ENCODE measurements at places on chromosomes 13 and 19. TPM values are rescaled to one million over a fixed set of nuclear protein-coding genes. Genes with fewer than 3 reads are reported as not detected.

VSTM2B gene
- not detected for total RNA-seq

PEG3 gene
- total RNA-seq: 11.8 TPM

STARD13 gene
- 14.1 TPM for total RNA-seq

FAM216B gene
- not detected for total RNA-seq

DNA sequence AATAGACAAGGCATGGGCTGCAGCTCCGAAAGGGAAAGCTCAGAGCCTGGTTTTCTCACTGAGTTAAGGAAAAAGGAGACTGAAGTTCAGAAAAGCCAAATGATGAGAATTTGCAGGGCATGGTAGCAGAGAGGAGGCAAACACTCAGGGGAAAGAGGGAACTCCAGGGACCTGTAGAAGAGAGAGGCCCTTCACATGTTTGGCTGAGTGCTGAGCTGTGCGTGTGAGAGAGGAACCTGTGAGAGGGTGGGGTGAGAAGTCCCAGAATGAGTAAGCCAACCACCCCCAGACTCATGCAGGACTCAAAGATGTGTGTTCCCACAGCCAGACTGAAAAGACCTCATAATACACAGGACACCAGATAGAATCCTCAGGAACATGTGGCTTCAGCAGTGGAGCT lies 2.8 kb upstream of the CRYL1 start:
- no peak for DNase-seq

DNA sequence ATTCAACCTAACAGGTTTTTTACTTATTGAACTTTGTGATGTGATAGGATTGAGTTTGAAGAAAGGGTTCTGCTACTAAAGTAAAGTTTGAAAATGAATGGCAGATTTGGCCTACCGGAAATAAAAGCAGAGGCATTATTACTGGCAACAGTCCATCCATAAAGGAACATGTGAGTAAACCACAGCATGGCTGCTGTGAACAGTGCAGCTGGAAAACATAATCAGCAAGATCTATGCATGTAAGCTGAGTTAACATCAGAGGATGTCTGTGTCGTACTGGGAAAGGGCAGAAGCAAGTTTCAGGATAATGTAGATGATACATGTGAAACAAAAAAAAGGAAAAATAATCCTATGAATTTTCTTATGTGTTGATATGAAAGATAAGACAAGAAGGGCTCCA lies 87.6 kb downstream of the CYSLTR2 start:
- no peak for DNase-seq

- DNase-seq: no peak
Measured at GRCh38 chr13:73832128-73832588, 302.0 kb downstream of the KLF12 start.

- no peak for DNase-seq
Measured at GRCh38 chr19:2184422-2184975, 20.8 kb downstream of the DOT1L start.

DNA sequence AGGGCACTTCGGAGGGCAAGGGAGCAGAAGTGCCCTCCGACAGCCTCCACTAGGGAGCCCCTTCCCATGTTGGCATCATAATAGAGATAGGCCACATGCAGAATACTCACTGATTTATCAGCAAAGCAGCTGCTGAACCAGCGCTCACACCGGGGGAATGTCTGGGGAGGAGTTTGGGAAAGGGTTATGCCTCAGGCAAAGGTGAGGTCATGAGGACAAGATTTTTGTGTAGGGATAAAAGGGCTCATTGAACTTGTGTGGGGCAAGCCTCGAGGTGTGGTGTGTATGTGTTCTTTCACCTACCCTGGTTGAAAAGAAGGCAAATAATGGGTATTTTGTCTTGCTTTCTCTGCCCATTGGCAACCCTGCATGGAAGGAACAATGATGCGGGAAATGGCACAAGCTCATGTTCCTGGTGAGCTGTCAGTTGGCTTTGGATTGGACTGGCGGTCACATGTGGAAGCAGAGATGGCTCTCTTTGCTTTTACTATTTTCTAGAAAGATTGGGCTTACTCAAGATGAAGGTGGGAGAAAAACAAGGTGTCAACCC lies 39.1 kb upstream of the SLC7A9 start:
- no peak for DNase-seq

DNA sequence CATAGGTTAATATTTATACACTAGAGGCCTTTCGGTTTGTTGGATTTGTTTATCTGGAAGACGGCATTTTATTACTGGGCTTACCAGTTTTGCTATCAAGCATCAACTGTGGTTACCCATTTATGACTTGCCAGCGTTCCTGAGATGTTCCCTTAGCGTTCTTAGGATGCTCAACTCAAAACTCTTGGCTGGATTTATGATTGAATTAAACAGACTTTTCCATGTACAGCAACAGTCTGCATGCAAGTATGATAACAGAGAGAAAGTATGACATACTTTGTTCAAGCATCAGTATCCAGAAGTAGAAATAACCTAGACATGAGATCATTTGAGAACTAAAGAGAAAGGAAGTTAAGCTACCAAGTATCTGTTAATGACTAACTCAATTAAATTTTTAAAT lies 29.9 kb upstream of the RNF113B start:
- DNase-seq: no peak

DNA sequence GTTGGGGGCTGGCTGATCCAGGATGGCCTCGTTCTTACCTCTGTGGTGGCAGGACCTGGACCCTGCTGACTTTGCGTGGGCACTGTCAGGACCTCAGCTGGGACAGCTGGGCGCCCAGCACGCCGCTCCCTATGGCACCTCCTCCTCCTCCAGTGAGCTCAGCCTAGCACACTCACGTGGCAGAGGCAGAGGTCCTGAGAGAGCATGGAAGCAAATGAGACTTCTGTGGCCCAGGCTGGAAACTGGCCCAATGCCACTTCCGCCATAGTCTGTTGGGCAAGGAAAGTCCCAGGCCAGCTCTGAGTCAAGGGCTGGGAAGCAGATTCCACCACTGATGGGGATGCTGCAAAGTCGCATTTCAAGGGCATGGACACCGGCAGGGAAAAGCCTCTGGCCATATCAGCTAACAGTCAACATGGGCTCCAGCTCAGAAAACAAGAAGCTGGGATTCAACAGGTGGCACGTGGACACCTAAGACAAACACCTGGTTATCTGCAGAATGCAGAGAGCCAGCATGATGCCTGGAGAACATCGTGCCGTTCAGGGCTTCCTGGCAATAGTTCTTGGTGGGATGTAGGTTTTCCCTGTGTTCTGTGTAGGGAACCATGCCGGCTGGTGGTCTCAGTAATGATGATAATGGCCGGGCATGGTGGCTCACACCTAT lies 16.7 kb downstream of the MYBPC2 start:
- DNase-seq: no peak

- DNase-seq: no peak
Measured at GRCh38 chr13:32075170-32075851, 43.7 kb downstream of the FRY start.
